ENCODE measurements at places on chromosomes 5 and 9. TPM values are rescaled to one million over a fixed set of nuclear protein-coding genes. Genes with fewer than 3 reads are reported as not detected.

GRCh38 chr5:72177538-72177937 is 70.3 kb downstream of the MAP1B start:
- peaks cover 5% of the 10 kb centered on the region for H3K36me3 ChIP-seq
- H3K27ac ChIP-seq: no peak overlapping the region
- no peak overlapping the region for H3K4me3 ChIP-seq
- no peaks in the 10 kb centered on the region for H3K27me3 ChIP-seq
- DNase-seq: no peak

GRCh38 chr5:168777651-168778050 is 198.5 kb upstream of the PANK3 start:
- no peak overlapping the region for H3K27ac ChIP-seq
- H3K4me3 ChIP-seq: no peak overlapping the region
- no peaks in the 10 kb centered on the region for H3K36me3 ChIP-seq
- no peak for DNase-seq
- H3K27me3 ChIP-seq: peaks cover 99% of the 10 kb centered on the region

DNA sequence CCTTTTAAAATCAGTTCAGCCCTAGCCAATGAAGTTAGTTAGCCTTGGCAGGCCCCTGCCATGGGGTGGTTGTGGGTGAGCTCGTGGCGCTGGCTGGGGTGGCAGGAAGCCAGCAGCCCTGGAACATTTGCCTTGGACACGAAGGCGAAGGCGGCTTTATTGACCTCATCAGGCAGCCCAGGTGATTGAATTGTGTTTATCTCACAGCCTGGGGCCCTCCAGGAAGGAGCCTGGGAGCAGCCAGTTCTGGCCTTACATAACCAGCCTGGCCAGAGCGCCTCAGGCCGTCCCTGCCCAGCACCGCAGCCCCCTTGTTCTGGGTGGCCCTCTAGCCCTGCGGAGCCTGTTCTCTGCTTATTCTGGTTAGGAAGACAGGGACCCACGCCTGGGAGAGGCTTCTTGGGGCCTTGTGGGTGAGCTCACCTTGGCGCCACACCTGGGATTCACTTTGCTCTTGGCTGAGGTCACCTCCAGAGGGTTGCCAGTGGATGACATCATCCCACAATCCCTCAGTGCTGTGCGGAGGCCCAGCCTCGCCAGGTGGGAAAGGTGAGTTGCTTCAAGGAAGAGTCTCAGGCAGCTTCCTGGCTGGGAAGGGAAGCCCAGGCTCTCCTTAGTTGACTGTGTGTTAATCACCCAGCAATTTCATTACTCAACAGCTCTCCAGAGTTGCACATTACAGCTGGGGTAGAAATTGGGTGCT is 54.4 kb upstream of the RPL26L1 start:
- H3K27me3 ChIP-seq: no peaks in the 10 kb centered on the region
- no peaks in the 10 kb centered on the region for H3K36me3 ChIP-seq
- peak; percentile 98 for DNase-seq

DNA sequence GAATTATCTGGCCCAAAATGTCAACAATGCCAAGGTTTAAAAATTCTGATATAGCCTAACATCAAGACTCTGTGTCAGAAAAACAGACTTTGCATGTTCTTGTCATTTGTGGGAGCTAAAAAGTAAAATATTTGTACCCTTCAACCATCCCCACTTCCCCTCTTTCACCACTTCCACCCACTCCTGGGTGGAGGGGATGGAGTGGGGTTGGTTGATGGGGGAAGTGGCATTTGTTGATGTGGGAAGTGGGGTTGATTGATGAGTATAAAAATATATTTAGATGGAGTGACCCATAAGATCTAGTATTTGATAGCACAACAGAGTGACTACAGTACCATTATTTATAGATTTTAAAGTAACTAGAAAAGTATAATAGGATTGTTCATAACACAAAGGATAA is 55.0 kb upstream of the C9orf72 start:
- H3K27me3 ChIP-seq: no peaks in the 10 kb centered on the region
- peaks cover 26% of the 10 kb centered on the region for H3K4me1 ChIP-seq
- no peaks in the 10 kb centered on the region for H3K36me3 ChIP-seq
- DNase-seq: no peak
- H3K27ac ChIP-seq: no peak overlapping the region

DNA sequence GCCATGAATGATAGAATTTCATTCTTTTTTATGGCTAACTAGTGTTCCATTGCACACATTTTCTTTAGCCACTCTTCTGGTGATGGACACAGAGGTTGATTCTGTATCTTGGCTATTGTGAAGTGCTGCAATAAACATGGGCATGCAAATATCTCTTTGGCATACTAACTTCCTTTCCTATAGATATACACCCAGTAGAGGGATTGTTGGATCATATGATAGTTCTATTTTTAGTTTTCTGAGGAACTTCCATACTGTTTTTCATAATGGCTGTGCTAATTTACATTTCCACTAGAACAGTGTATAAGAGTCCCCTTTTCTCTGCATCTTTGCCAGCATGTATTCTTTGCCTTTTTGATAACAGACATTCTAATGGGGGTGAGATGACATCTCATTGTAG is 50.4 kb upstream of the CDK5RAP2 start:
- H3K4me1 ChIP-seq: no peaks in the 10 kb centered on the region
- DNase-seq: no peak
- H3K27me3 ChIP-seq: no peaks in the 10 kb centered on the region
- no peak overlapping the region for H3K4me3 ChIP-seq
- no peaks in the 10 kb centered on the region for H3K36me3 ChIP-seq
- H3K27ac ChIP-seq: no peak overlapping the region

DNA sequence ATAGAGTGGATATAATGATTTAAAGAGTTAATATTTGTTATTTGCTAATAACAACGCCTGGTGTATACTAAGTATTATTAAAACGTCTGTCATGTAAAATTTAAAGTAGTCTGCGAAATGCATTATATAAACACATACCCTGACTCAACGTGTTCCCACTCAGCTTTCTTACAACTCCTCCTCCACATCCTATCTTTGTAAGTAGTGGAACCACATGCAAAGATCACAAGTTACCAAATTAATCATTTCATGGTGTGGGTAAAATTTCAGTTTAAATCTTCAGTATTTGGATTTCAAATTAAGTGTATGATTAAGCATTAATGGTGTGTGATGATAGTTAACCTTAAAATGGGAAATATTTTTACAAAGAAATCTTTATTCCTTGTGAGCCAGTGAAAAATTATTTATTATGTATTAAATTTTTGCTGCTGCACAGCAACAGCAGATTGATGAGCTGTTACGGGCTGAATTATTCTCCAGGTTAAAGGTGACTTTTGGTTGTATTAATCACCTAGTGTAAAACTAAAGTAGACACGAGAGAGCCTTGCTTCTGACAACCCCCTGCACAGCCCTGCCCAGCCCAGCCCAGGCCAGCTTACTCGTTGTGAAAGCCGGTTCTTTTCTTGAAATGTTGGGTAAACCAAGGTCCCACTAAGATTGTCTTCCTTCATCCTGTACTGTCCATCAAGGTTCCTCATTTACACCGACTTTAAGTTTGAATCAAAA is 373.5 kb downstream of the DTWD2 start:
- DNase-seq: no peak
- H3K36me3 ChIP-seq: no peaks in the 10 kb centered on the region
- no peak overlapping the region for H3K4me3 ChIP-seq

The PCDHB1 gene
- total RNA-seq: not detected

The ISL1 gene
- total RNA-seq: not detected

The TAF11L4 gene
- total RNA-seq: not detected

The ARHGEF28 gene
- total RNA-seq: 77.5 TPM

The KLHL9 gene
- 10.5 TPM for total RNA-seq
